Stimulated activated CD4-positive, alpha-beta T cell treated with anti-CD3 and anti-CD28 coated beads, Interleukin-1b, Interleukin-23, amount 100 ng/mL, for 1 hour (primary cell): ENCODE measurements at places on chromosomes 3 and 15.

- no peak for DNase-seq
These were observed 5.1 kb downstream of the PHLDB2 start for GRCh38 chr3:111863942-111864694.

DNA sequence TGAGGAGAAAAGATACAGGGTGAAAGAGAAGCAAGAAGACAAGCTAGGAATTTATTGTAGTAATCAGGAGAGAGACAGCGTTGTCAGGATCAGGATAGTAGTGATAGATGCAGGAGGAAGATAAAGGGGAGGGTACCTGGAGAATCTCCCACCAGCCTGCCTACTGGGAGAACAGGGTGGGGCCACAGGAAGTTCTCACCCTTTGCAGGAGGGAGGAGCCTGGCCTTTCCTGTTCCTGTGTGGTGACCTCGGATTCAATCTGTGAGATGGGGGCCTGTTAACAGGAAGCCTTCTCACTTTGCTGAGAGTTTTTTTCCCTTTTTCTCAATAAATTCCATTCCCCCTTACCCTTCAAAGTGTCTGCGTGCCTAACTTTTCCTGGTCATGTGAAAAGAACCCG, 37.6 kb downstream of the GMPS start:
- DNase-seq, result no peak

DNA sequence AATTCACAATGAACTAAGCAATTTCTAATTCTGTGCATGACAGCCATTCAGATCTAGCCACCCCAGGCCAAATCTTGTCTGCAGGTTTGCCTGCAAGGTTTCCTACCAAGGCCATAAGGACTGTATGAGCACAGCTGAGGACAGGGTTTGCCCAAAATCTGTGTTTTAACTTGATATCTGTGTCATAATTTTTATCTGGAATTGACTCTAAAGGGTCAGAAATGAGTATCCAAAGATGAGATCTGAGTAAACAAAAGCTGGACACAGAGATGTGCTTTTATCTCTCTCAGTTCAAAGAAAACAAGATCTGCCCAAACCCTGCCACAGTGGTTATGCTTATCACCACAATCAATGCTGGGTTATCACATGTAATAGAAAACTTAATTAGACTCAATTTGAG, 154.6 kb upstream of the COL8A1 start:
- DNase-seq, result no peak

DNA sequence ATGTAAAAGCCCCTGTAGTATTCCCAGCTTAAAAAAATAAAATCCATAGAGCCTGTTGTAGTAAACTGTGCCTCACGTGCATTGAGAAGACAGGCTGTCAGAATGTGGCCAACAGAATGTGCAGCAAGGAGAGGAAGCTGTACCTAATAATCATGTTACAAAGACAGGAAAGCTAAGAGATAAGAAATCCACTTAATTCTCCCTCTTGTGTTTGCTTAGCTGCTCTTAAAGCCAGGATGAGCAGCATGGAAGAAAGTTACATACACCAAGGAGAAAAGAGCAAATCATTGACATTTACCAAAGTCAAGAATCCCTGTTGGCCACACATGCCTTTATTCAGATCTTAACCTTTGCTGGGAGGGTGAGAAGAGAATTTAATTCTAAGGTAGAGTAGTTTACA, 85.9 kb downstream of the TNIK start:
- DNase-seq, result no peak

DNA sequence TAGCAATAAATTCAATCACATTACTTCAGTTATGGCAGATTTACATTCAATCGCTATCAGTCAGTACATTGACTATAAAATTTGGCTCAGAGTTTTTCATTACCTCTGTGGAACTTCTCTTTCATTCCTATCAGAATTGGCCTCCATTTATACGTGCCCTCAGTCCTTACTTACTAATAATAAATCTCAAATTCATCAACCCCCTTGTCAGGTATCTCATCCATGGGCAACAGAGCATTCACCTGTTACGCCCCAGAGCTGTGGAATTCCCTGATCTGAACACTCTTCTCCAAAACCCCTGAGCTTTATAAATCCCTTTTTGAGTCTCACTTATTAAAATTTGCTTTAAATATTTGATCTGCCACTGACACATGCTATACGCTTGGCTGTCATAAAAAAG, 492.9 kb downstream of the GBE1 start:
- no peak for DNase-seq

DNA sequence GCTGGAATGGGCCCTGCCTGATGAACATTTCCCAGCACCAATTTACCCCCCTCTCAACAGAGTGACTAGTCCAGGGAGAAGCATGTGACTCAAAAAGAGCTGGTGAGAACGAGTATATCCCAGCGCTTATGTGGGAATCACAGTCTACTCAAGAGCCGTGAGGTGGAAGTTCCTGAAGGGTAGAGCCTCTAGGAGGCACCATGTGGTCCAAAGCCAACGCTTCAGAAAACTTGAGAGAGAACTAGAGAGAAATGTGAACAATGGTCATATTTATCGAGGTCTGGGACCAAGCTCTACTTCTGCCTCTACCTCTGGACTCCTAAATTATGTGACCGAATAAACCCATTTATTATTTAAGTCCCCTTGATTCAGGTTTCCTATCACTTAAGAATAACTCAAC, 111.0 kb upstream of the RAP2B start:
- DNase-seq, result no peak

GRCh38 chr3:184642631-184643285, 69.1 kb downstream of the MAGEF1 start:
- no peak for DNase-seq

DNA sequence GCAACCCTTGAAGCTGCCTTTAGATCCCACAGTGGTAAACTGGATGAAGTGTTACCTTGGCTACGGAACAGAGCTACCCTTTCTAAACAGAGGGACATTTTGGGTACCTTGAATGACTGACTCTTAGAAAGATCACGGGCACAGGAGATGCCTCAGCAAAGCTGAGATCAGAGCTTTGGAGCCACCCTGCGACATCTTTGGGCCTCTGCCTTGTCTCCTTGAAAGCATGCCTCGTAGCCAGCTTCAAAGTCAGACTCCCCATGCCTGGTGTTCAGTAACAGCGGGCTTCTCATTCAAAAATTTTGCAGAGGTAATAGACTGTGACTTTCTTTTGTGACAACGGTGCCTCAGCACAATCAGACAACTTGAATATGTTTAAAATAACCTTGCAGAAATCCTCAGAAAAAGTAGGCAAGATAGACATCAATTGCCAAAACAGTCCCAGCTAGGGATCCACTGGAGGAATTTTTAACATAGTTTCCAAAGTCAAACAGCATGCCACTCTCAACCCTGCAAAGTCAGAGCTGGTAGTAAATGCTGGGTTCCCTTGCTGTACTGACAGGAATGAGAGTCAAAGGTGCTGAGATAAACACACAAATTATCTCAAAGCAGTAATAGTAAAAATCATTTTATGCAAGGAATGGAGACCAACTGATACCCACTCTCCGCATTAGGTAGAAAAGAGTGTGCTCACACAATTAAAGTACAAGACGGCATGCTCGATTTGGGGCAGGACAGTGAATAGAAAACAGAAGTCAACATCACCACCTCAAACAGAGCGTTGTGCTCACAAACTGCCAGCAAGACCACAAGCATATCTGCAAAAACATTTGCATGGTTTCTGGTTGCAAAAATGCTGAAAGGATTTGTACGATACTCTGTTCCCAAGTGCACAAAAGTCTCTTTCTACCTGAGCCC, 82.1 kb downstream of the MYO1E start:
- no peak for DNase-seq

GRCh38 chr3:31974471-31974870, 6.6 kb downstream of the OSBPL10 start:
- DNase-seq, result no peak

DNA sequence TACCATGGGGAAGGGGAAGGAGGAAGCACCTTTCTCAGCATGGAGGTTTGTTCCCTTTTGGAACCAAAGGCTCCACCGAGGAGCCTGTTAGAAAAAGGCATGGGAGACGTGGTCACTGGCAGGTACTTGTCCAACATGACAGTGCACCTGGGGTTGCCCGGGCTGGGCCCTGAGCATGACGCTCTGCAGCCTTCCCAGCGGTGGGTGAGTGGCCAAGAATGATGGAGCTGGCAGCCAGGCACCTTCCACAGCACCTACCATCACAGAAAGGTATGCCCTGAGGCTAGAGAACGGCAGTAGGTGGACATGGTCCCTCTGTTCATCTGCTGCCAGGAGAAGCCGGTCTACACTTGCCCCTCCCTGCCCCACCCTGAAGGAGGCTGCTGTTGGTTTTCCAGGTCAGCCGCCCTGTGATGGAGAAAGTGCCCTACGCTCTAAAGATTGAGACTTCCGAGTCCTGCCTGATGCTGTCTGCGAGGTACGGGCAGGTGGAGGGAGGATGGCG, 29.0 kb upstream of the NR2C2 start:
- no peak for DNase-seq

DNA sequence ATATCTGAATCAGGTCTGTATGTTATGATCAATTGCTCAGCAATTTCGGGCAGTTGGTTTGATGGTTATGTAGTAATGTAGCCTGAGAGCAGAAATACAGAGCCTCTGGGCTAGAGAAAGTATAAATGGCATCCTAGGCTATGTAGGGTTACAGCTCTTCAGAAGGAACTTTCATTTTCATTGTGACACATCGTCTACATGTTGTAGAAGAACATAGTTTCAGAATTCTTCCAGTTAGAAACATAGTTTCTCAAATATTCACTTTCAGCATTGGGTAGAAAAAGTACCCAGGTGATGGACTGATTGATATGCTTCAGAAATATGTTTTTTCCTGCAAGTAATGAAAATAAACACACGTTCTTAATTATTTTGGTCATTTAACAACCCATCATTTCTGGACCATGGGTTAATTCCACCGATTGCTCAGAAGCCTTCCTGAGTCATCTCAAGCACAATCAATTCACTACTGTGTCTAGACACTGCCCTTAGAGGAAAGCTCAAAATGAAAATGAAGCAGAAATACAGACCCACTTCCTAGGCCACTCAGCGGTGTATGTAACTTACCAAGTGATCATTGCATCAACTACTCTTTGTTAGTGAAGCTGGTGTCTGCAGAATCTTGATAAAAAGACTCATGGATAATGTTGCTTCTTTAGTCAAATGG, 88.8 kb upstream of the TSEN2 start:
- DNase-seq, result no peak

DNA sequence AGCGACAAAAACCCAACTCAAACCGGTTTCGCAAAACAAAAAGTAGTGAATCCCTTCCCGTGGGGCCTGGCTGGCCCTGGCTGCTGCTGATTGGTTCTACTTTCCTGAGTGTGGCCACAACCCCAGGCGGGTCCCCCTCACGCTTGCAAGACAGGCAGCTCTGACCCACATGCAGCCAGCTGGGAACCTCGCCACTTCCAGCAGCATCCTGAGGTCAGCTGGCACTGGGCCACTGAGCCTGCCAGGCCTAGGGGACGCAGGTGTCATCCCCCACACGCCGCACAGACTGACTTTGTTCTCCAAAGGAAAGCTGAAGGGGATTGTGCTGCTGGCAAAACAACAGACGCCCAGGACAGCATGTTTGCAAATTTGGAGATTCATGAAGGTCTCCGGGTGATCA, 111.1 kb downstream of the TPRA1 start:
- no peak for DNase-seq

GRCh38 chr3:171250444-171250843, 209.8 kb downstream of the TNIK start:
- no peak for DNase-seq

DNA sequence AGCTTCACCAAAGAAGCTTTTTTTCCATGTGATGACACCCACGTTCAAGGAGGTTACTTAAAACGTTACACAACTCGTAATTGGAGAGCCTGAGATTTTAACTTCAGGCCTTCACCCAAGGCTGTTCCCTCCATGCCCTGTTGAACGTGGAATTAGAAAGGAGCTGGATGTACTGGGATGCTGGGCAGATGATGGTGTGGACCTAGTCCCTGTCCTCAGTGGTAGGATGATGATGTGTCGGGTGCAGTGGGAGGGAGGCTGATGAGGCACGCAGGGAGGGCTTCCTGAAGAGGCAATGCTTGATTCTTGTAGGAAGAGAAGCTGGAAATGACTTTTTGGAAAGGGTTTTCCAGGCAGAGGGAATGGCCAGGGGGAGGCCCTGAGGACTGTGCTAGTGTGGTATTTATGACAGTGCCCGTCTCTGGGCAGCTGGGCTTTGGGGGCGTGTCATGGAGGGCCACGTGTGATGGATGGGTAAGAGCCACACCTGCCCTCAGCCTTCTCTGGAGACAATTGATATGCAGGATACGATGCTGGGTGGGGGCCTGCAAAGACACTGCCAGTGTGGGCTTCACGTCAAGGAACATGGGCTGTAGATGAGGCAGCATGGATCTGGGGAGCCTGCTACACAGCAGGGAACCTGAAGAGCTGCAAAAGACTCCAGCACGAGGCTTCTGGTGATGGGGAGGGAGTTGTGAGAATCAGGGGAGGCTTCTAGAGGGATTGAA, 15.3 kb downstream of the SYNM start:
- DNase-seq, result no peak

GRCh38 chr3:157920822-157921700, 185.2 kb downstream of the SHOX2 start:
- no peak for DNase-seq

DNA sequence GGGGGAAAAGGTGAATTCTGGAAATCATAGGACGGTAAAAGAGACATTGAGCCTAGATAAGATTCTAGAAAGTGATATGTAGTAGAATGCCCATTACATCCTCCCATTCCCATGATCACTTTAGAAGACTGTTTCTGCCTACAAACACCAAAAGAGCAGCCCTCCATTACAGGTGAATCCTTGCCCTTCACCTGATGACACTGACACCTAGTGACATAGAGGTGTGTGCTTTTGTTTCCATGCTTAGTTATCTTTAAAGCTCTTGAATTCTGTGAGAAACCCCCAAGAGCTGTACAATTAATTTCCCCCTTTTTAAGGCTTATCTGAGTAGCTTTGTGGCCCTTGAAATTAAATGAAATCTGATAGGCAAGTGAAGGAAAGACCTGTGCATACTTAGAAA, 8.3 kb upstream of the BBX start:
- no peak for DNase-seq

DNA sequence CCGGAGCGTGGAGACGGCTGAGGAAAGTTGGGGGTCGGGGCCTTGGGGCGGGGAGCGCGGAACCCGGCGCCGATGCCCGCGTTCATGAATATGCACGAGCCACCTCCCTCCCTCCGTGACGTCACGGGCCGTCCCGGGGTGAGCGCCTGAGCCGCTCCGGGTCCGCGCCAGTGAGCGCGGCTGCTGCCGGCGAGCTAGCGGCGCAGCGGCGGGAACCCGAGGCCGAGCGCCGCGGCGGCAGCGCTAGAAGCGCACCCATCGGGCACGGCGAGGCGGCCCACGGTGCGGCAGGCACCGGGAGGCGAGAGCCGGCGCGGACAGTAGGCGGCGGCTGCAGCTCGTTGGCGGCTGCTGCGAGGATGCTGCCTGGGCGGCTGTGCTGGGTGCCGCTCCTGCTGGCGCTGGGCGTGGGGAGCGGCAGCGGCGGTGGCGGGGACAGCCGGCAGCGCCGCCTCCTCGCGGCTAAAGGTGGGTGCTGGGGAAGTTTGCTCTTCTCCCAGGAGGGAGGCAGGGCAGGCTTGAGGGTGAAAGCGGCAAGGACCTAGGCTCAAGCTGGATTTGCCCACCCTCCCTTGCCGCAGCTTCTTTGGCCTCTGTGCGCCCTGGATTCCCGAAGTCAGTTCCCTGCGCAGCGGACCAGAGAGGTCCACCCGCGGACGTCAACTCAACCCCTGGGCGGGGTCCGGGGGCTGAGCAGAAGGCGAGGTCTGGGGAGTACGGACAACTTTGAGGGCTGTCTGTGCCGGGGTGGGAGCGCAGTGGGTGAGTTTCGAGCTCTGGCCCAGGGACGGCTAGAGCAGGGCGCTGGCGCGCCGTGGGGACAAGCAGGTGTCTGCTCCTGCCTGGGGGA, at the start of gene CLSTN2:
CLSTN2 (plus strand) TSS at position 170 of the 850 bp plus-strand sequence.
- no peak for DNase-seq

- DNase-seq, result no peak
These were observed 13.6 kb upstream of the CASR start for GRCh38 chr3:122169911-122170310.
